ENCODE measurements at places on chromosomes 6 and 20.

DNA sequence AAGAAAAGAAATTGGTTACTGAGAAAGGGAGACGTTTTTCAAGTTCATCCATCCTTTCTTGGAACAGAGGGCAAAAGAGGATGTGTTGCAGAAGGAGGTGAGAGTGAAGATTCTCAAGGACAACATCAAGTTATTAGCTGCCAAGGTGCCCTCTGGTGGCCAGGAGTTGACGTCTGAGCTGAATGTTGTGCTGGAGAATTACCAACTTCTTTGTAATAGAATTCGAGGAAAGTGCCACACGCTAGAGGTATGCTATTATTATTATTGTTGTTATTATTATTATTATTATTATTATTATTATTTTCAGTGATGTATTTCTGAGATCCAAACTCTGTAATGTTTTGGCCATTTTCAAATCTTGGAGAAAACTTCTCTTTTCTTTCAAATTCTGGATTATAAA, 197.0 kb downstream of the UTRN start:
- peak; percentile 72 for DNase-seq

DNA sequence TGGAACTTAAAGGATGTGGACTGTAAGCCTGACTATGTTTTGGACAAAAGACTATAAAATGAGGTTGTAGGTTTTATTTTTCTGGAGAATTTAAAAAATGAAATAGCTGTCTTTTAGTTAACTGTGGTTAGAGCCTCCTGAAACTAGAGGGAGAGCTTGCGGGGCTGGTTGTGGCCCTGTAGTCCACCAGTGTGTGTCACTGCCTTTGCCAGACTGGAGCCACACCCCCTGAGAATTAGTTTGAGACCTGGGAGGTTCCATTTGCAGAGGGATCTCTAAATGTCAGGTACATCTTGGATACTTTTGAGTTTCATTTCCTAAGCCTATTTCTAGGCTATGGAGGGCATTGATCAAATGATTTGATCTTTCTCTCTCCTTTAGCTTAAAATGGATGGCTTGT, 20.8 kb downstream of the ZC2HC1B start:
- no peak for DNase-seq

DNA sequence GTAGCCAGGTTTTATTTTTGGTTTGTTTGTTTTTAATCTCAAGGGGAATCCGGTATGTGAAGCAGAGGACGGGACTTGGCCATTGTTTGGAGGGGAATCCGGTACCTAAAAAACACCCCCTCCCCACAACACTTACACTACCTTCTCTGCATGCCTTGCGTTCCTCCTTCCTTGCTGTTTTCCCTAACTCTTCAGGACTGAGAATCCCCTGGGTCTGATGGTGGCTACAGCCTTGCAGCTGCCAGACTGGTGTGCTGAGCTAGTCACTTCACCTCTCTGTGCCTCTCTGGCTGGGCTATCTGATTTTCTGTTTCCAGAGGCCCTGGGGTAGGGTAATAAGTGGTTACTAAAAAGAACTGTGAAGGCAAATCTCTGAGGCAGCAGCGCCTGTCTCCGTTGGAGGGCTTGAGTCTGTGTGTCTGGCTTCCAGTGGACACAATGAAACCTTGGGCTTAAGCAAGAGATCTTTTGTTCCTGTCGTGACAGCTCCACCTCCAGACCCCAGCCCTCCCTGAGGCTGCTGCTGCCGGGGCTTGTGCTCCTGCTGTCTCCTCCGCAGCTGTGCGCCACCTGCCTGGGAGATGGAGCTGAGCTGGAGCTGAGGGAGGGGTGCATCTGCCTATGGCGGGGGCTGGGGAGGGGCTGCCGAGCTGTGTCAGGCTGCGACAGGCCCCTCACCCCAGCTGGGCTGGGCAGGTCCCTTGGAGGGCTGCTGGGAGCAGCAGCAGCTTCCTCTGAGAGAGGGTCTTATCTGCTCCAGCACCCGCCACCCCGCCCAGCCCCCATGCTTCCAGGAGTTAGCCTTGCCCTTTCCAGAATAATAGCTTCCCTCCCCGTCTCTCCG, 65.8 kb upstream of the CCDC167 start:
- no peak for DNase-seq

DNA sequence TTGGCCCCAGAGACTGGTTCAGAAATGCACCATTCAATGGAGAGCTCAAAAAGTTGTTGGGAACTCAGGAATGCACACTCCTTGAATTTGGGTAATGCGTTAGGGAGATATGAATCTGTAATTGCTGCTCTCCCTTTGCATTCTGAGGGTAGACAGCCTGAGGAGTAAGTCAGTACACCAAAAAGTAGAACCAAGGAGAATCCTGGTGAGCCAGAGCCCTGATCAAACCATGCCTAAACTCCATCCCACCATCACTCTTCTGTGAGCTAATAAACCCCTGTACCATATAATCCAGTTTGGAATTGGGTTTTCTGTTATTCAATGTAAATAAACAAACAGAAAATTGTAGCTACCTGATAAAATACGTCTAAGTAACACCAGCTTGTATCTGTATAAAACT, 90.2 kb downstream of the KIF16B start:
- DNase-seq: no peak

DNA sequence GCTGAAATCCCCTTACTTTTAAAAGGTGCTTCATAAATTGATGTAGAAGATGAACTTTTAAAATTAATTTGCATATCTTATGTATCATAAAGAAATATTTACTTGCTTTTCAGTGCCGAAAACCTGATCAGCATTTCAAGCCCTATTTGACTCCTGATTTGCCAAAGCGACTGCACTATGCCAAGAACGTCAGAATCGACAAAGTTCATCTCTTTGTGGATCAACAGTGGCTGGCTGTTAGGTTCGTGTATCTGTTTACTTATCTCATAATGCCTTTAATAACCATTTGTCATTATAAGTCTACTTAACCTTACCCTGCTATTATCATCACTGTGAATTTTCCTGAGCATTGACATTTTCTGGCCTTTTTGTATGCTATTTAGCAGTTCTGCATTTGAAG, 7.8 kb downstream of the OR2A4 start:
- DNase-seq: no peak

GRCh38 chr6:163260111-163260895, 154.2 kb upstream of the QKI start:
- DNase-seq: peak; percentile 55

- DNase-seq: no peak
Measured at GRCh38 chr6:12032783-12033573, 20.9 kb downstream of the HIVEP1 start.

DNA sequence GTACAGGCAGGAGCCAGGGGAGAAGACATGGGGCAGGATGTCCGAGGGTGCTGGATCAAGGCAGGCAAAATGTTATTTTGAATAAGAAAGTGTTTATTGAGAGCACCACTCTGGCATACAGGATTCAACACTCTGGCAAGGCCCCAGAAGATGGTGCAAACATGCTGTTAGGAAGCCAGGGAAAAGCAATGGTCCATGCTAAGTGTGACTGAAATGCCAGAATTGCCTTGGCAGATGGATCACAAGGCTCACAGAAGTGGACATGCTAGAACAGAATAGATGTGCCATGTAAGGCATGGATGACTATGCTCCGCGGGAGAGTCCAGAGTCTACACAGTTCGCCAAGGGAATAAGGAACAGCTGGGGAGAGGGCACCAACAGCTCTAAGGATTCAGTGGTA, 54.6 kb downstream of the QRSL1 start:
- no peak for DNase-seq

DNA sequence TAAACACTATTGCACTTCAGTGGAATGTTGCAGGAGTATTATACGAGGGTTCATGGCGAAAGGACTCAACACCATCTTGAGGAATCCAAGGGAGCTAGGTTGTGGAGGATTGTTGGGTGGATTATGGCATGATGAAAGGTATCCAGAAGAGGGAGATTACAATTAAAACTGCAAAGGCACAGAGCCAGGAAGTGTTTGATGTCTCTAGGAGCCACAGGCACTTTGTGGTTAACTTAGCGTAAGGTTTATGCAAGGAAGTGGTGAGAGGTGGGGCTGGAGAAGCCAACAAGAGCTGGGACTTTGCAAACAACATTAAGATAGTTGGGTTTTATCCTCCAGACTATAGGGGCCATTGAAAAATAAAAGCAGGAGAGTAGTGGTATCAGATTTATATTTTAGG, 86.6 kb upstream of the TPD52L1 start:
- peak; percentile 14 for DNase-seq

- no peak for DNase-seq
Measured at GRCh38 chr20:59300333-59301081, at the start of gene EDN3. TSS of gene EDN3 (plus strand) at chr20:59300611. CDS start at chr20:59300813, 202 bp downstream.

GRCh38 chr6:124430740-124431318, 531.4 kb upstream of the RNF217 start:
- DNase-seq: no peak

DNA sequence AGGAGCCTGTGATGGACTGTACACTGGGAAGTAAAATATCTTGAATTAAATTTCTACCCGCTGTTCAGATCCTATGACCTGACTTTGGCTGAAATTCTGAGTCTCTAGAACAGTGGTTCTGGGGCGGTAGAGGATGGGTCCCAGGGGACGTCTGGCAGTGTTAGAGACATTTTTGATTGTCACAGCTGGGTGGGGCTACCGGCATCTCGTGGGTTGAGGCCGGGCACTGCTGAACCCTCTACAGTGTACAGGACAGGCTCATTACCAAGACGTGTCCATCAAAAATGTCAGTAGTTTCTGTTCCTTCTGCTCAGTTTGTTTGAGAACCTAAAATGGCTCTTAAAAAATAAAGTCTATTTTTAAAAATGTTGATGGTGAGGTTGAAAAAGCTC, 11.5 kb upstream of the RPS6KA2 start:
- no peak for DNase-seq

DNA sequence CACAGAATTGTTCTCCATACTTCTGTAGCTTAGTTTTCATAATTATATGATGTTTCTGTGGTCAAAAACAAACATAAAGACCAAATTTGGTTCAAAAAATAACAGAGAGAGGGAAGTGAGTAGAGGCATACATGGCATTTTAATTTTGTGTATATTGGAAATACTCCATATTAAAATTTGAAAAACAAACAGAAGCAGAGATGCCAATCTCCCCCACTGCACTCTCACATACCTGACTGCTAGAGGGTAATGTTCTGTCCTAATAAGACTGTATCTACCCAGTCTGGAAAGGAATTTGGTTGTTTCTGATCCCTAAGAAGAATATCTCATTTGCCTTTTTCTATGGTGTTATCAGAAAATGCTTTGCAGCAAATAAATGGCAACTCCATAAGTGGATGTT, 959.0 kb upstream of the FLRT3 start:
- no peak for DNase-seq

DNA sequence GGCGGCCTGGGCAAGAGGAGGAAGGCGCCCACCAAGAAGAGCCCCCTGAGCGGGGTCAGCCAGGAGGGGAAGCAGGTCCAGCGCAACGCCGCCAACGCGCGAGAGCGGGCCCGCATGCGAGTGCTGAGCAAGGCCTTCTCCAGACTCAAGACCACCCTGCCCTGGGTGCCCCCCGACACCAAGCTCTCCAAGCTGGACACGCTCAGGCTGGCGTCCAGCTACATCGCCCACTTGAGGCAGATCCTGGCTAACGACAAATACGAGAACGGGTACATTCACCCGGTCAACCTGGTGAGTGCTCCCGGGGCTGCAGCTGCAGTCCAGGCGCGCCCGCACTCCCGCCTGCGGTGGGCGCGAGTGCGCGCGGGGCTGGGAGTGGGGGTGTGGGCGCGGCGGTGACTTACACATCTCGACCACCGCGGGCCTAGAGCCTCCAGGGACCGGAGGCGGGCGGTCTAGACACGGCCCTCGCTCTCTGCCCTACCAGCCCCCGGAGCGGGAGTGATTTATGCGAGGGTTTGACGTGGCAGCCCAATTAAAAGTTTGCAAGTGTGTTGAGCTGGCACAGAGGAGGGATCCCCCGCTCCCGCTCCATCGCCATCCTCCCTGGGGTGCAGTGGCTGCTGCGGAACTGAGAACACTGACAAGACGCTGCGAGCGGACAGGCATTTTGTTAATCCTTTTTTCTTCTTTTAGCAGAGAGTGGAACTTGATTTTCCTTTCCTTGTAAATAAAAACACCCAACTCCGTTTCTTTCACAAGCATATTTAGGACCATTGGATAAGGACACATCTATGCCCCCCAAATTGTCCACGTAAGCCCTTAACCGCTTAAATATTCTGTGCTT, 867 bp downstream of the TCF21 start:
- no peak for DNase-seq

DNA sequence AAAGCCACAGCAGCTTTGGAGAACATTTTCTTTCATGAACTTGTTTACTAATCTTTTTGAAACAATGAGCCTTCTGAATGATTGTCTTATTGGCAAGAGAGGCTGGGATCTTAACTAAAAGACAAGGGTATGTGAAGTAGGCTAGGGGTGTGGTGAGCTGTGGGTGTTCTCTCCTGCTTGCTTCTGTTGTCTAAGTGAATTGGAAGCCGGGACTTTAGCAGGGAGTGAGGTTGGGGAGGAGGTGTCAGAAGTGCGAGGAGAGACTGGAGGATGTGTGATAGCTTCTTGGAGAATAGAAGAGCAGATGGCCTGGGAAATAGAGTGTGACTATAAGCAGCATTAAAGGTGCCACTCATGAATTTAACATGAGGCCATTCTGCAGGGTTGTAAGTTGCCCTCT, 562.8 kb downstream of the UTRN start:
- no peak for DNase-seq

DNA sequence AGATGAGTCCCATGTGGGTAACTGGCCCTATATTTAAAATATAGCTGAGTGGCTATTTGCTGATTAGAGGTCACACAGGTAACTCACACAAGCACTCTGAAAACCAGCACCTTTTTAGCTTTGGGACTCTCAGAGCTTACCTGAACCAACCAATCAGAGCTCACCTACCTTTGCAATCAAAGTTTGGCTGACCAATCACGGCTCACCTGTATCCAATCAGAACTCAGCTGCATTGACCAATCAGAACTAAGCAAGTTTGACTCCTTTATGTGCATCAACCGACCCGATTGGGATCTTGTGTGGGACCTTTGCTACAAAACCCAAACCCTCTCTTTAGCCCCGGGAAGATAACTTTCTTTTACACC, 106.8 kb upstream of the NXT1 start:
- DNase-seq: no peak

DNA sequence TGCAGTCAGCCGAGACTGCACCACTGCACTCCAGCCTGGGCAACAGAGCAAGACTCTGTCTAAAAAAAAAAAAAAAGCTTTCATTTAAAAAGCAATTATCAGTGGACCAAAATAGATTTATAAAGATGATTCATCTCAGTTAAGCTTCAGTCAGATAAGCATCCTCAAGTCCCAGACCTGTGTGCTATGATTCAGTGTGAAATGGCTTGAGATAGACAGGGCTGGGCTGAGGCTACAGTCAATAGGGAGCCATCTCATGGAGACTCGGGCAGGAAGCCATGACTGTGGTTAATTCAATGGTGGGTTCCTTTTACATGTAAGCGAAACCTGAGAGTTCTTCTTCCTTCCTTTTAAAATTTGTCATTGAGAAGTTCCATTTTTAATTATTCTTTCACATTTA, 276.0 kb downstream of the TFAP2A start:
- DNase-seq: no peak

DNA sequence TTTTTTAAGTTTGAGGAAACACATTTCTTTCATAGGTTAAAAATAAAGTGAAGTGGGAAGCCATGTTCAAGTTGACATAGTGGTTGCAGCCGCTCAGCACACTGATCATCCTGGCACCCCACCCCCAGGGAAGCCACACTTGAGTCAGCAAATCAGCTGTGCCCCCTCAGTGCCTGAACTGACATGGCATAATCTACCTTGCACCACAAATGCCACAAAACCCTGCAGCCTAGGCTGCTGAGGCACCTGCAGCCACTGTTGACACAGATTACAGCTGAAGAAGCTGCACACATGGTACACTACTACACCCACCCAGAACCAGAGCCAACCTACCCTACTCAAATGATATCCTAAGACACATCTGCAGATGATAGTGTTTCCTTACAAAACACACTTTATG, 77.5 kb upstream of the RIMS1 start:
- no peak for DNase-seq

Data from suppressor macrophage (primary cell).